ENCODE measurements at places on chromosomes 4 and X.

- no peak for DNase-seq
Measured at GRCh38 chr4:3310301-3311094, 17.7 kb downstream of the RGS12 start.

- DNase-seq: no peak
Measured at GRCh38 chrX:73525928-73526690, 36.9 kb upstream of the CHIC1 start.

DNA sequence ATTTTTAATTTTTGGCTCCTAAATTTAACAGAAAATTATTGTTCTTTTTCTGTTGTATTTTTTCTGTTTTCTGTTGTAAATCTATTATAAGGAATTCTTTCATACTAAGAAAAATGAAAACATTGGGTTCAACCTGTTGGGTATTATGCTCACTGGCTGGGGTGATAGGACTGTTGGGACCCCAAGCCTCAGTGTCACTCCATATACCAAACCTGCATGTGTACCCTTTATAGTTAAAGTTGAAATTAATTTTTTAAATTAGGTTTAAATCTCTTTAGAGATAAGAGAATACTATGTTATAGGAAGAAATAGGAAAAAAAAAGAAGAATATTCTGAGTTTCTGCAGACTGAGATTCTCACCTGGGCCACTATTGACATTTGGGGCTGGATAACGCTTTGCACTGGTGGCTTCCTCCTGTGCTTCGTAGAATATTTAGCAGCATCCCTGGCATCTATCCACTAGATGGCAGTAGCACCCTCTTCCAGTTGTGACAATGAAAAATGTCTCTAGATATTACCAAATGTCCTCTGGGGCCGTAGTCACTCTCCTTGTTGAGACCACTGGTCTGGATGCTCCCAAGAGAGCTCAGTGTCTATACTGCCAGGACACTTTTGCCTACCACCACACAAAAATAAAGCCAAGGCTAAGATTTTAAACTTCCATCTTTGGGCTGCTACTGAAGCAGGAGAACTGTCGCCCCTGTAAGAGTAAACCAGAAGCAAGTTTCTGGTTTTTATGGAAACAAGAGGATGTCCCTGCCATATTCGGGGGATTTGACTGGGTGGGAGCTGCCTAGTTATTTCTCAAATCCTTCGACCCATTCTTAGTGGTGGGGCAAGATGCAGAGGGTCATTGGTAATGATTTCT lies 22.4 kb upstream of the CLTRN start:
- peak; percentile 25 for DNase-seq

- DNase-seq: no peak
Measured at GRCh38 chr4:110915301-110915700, 292.4 kb upstream of the PITX2 start.

- no peak for DNase-seq
Measured at GRCh38 chrX:63758011-63758410, 27.0 kb downstream of the ARHGEF9 start.

DNA sequence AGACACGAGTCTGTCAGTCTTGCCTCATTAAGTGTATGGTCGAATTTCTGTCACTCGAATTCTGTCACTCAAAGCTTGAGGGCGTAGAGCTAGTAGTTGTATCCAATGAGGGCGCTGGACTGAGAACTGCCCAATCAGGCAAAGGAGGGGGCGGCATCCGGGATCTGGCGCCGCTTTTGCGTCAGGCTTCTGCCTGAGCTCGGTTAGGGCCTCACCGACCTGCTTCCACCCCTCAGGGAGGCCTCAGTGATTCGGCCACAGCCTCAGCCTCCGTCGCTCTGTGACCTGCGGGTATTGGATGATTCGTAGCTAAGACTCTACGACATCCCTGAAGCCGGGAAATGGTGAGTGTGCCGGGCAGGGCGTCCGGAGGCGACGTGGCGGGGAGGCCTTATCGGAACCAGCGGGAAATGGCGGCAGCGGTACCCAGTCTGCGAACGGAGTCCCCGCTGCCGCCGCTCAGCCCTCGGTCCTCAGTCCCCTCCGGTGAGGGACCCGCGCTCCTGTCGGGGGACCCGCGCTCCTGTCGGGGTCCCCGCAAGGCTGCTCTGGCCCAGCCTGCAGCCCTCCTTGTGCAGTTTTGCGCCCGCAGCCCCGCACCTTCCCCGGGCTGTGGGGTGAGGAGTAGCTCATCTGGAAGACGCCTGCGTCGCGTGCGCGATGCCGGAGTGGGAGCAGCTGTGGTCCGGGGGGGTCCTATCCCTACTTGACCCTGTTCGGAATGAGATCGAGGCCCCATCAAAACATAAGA lies 88.3 kb downstream of the ZNF718 start:
- no peak for DNase-seq

DNA sequence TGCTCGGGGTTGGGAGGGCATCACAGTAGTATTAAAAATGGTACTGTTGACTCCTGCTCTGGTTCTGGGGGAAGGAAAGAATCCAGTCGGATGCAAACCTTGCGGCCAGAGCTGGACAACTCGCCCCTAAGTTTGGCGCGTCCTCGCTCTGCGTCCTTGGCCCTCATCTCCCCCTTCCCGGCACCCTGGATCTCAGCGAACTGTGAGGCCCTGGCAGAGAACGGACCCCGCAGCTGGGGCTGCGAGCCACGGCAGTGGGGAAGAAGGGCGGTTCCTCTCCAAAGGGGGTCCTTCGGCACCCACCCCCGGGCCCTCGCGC lies 14.0 kb downstream of the ARHGEF6 start:
- DNase-seq: no peak

DNA sequence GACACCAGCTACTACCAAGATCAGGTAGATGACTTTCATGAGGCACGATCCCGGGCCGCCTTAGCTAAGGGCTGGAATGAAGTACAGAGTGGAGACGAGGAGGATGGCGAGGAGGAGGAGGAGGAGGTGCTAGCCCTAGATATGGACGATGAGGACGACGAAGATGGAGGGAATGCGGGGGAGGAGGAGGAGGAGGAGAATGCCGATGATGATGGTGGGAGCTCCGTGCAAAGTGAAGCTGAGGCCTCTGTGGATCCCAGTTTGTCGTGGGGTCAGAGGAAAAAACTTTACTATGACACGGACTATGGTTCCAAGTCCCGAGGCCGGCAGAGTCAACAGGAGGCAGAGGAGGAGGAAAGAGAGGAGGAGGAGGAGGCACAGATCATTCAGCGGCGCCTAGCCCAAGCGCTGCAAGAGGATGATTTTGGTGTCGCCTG lies 481 bp downstream of the UTP3 start:
- no peak for DNase-seq

DNA sequence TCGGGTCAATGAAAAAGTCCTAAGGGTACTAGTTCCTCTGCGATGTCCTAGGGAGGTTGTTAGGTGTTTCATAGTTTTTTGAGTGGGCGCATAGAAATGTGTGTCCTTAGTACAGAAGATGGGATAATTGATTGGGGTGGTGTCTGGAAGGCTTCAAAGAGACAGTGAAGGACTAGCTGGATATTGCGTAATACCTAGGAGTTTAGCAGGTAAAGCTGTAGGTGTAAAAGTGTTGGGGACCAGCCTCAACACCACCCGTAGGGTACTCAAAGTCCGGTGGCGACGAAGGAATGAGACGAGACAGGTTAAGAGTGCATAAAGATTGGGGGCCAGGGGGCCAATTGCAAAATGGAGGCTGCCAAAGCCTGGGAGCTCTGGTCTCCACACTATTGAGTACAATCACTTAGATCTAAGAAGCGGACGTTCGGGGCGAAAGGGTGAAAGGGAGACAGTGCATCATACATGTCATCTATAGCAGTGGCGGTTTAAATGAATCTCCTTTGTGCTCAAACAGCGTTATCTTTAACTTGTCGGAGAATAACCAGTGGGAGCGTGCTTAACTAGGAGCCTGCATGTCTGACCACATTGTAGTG lies 1.0 kb downstream of the TRMT44 start:
- no peak for DNase-seq

- no peak for DNase-seq
Measured at GRCh38 chr4:102642631-102643298, 118.0 kb downstream of the MANBA start.

GRCh38 chrX:67720344-67720743 lies 176.5 kb downstream of the AR start:
- no peak for DNase-seq
